ENCODE measurements at places on chromosomes 3 and 15.

GRCh38 chr3:125140818-125141595 is 71.5 kb downstream of the SLC12A8 start:
- no peak for DNase-seq

GRCh38 chr15:50066202-50066601 is 52.8 kb downstream of the ATP8B4 start:
- DNase-seq = no peak

DNA sequence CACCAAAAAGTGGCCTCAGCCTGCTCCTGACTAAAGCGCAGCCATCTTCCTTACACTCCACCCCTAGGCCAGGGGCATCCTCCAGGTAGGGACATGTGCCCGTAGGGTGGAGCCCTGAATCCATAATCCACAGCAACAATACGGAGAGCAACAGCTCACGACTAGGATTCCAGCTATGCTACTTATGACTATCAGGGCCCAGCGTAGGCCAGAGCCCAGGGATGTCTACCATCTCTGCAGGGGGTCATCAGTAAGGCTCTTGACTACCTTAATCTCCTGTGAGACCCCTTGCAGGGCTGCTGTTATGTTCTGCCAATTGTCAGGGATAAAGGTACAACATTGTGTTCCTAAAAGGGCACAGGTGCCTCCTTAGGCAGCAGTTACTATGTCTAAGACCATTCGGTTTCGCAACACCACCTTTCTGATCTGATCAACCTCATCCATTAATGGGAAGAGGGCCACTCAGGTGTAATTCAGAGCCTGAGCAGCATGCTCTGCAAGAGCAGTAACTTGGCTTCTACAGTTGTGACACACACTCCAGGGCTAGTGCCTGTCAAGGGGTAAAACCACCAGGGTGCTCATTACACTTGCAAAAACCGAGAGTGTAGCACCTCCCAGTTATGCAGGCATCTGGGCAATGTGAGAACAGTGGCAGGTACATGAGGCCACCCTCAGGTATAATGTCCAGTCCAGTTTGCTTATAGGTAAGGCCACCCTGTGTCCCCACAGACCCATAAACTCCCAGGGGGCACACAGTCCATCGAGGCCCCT is 11.0 kb downstream of the CCRL2 start:
- DNase-seq = no peak

DNA sequence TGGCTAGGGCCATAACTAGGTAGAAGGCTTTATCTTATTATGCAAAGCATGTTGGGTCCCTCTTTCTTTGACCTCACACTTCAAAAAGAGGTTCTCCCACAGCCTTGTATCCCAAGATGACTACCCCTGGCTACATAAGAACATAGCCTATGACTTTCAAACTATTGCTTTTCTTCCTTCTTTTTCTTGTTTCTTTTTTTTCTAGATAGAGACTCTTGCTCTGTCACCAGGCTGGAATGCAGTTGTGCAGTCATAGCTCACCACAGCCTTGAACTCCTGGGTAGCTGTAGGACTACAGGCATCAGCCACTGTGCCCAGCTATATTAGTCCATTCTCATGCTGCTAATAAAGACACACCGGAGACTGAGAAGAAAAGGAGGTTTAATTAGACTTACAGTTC is 47.2 kb downstream of the DIPK2A start:
- DNase-seq = no peak

GRCh38 chr15:60390871-60391501 is 6.8 kb downstream of the ANXA2 start:
- no peak for DNase-seq

DNA sequence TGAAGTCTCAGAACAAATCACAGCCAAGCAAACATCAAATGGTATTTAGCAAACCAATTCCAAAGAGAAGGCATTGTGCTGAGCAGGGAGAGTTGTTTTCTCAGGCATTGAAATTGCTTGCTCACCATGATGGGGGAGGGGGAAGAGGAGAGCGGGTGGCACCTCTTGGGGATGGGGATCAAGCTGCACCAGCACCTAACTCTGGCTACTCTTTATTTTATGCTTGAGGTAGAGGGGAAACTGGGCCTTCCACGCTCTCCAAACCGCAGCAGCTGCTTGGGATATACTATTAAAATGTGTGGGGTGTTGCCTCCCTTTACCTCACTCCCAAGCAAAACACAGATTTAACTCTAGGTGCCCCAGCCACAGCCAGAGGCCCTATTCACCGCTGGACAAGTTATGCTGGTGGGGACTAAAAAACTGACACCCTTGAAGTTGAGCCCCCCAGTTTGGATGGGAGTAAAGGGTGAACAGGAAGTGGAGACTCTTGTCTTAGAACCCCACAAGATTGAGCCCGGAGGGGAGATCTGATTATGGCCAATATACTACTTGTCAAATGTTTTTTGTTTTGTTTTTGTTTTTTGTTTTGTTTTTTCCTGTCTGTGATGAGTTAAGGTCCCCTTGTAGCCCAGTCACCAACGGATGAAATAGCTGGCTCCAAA is 5.0 kb upstream of the FOXB1 start:
- DNase-seq = no peak

DNA sequence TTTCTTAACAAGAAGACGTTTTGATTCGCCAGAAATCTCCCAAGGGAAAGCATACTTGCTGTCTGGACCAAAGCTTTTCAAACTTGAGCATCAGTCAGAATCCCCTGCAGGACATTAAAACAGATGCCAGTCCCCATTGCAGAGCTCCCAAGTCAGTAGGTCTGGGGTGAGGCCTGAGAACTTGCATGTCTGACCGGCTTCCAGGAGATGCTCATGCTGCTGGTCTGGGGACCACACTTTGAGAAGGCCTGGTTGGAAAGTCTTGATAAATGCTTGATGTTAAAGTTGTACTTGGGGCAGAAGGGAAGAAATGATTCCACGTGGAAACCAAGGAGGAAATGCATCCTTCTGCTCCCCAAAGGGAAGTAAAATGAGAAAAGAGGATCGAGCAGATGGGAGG is 24.3 kb upstream of the CAV3 start:
- no peak for DNase-seq

- no peak for DNase-seq
Measured at GRCh38 chr3:42790714-42791229, 13.5 kb downstream of the HIGD1A start.

DNA sequence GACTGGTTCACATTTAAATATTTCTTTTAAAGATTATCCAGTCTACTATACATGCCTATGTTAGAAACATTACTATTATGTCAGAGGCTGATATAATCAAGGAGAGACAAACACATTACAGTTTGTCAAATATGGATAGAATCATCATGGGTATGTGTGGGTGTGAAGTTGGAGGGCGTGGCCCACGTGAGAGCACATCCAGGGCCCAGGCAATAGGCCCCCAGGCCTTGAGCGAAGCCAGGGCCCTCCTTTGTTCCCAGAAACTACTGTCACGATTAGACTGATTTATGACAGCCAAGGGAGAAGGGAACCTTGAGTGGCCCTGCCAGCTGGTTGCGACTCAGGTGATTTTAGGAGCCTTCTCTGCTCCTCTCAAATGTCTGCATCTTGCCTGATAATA is 26.9 kb upstream of the LDHAL6B start:
- no peak for DNase-seq

DNA sequence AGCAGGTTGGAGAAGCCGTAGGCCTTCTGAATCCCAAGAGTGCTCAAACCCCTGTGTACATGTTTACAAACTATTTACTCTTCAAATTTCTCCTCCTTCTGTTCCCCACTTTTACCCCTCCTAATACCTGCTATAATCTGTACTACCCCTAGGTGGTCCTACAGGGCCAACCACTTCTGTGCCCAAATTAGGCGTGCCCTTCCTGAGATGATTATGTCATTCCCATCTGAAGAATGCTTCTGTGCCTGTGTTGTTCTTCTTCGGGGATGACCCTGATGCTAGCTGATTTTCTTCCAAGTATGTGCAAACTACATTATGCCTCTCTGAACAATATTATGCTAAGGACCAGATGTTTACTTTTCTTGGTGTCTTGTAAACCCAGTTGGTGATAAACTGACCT is 20.5 kb downstream of the RBP2 start:
- no peak for DNase-seq

DNA sequence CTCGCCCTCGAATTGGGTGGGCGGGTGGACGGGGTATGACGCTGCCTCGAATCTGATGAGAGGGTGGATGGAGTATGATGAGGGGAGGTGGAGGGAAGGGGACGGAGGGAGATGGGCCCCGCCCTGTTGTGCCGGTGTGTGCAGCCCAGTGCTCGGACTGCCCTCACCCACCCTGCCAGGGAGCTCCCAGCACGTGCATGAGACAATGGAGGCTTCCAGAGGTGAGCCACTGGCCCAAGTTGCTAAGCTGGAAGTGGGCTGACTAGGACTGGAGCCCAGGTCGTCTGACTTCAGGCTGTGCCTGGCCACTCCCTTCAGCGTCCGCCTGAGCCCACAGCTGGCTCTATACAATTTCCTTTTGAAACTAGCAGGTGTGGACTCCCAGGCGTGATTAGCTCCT is 47.0 kb upstream of the CTSH start:
- DNase-seq = no peak

DNA sequence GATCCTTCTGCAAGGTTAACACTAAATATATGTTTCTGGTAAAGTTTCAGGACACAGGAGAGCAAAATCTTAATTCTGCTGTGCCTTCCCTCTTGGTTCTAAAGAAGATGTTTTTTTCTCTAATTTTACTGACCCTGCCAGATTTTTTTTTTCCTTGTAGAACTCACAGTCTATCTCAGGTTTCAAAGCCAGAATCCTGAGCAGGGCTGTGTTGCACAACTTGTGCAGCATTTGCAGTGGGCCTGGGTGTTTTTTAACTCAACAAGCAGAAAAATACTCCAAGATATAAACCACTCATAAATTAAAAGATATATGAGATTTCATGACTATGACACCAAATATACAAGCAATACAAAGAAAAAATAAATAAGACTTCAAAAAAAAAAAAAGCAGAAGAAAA is 40.2 kb upstream of the ARF4 start:
- DNase-seq = no peak

DNA sequence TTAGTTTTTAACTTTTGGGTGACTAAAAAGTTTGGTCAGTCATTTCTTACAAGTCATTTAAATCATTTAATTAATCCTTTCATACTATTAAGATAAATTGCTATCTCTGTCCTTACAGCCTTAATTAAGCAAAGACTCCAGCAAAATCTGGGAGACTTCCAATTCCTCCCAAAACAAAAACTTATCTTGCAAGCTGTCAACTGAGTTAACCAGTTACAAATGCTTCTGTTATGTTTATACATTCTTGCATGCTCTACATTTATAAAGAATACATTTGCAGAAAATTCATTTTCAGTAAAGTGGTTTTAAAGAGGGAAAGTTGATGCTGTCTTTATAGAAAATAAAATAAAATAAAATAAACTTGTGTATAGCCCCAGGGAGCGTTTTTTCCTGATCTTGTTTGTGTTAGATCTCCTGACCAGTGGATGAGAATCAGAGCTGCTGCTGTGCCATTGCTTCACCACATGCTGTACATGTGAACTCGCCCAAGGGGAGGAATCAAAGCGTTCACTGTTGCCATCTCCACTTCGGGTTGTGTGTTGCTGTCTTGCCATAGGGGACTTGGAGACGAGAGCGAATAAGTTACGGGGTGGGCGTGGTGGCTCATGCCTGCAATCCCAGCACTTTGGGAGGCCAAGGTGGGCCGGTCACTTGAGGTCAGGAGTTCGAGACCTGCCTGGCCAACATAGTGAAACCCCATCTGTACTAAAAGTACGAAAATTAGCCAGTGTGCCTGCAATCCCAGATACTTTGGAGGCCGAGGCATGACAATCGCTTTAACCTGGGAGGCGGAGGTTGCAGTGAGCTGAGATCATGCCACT is 5.5 kb downstream of the CCR4 start:
- no peak for DNase-seq

- no peak for DNase-seq
Measured at GRCh38 chr3:87126321-87126720, 100.8 kb upstream of the CHMP2B start.

DNA sequence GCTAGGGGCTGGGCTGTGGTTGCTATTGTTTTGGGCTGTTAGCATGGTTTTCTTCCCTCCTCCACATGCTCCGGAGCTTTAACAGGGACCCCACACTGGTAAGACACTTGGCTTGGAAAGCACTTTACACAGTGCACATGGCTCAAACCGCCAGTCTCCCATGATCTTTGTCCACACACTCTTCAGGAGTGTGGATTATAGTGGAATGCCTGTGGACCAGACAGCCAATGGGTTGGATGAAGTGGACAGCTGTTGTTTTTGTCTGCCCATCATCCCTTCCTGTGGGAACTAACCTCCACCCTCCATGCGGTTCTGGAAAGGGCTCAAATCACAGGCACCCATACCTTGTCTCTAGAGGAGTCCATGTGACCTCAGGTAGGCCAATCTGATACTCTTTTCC is 10.0 kb downstream of the PAQR9 start:
- no peak for DNase-seq

- no peak for DNase-seq
Measured at GRCh38 chr3:134755821-134756220, 39.2 kb upstream of the EPHB1 start.

DNA sequence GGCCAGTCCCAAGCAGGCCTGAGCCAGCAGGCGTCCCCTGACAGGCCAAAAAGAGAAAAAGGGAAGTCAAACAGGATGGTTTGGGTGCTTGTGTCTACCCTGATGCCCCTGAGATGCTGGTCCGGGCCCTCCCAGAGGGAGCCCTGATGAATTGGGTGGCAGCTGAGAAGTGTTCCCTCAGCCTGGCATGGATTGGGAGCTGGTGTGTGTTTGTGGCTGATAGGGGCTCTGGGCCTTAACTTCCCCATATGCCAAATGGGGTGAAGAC is 1.4 kb downstream of the FBLN2 start:
- no peak for DNase-seq

DNA sequence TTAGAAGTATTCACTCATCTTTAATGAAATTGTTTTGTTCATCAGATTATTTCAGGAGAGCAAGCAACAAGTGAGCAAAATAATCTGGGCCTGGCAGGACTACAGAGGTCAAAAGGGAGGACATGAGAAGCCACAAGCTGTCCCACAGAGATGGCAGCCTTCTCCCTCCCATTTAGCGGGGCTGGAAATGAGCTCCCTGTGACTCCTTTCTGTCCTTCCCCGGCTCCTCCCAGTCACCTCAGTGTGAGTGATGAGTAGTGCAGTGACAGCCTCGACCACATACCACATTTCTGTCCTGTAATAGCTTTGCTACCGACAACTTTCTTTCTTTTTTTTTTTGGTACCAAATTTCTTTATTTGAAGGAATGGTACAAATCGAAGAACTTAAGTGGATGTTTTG is 38.0 kb downstream of the RAB7A start:
- peak; percentile 24 for DNase-seq

- DNase-seq = no peak
Measured at GRCh38 chr3:16807391-16807790, 77.4 kb upstream of the PLCL2 start.

GRCh38 chr15:57215326-57215725 is 161.0 kb upstream of the CGNL1 start:
- no peak for DNase-seq

Data from T-helper 2 cell (primary cell).